AG08396 (cell line): ENCODE measurements at places on chromosomes 16 and 17.
A peak's percentile ranks its signal among the peaks of the same experiment; 100 is the strongest.

DNA sequence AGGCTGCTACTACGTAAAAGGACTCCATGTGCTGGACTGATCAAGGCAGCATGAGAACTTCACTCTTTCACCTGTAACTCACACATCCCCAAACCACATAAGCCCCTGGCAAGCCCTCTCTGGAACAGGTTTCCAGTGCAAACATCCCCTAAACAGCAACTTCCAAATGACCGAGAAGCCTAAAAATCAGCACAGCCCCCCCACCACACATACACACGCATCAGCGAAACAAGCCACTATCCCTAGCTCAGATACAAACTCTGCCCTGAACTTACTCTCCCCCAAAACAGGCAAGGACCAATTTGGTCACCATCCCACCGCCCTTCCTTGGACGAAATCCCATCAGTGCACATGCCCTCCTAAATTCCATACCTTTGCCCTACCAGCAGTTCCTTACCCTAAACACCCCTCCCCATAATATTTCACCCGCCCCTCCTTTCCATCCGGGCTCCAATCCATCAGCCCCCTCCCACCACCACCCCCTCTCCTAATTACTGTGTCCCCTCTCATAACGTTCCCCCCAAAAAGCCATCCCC is 735 bp downstream of the LSM12 start:
- DNase-seq: no peak

- DNase-seq: peak; percentile 22
Measured at GRCh38 chr16:69286941-69287713, 24.0 kb upstream of the VPS4A start.

GRCh38 chr17:74853669-74854068 is 6.0 kb downstream of the GRIN2C start:
- DNase-seq: no peak

DNA sequence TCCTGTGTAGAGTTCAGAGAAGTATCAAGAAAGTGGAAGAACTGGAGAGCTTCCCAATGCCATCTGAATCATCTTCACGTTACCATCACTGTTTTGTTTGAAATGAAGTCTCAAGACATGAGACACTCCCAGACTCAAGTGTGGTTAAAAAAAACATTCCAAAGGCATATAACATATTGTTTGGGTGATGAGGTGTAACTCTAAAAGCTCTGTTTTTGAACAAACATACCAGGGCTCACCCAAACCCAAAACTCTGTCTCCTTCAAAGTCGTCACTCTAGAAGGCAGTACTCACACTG is 6.3 kb upstream of the ZCCHC14 start:
- peak; percentile 62 for DNase-seq

DNA sequence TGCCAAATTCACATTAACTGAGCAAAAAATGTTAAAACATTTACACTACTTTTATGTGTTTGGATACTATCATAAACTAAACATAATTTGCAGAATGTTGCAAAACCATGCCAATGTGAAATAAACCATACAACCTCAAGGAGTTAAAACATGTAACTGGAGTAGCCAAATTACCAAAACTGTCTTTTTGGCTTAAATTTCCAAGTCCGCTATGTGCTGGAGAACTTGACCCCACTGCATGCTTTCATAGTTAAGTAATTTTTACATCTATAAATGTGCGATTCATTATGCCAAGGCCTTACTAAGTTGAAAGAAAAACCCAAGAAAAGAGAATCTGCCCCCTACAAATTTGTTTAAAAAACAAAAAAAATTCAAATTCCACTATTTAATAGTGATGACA is 28.2 kb downstream of the BRD7 start:
- DNase-seq: no peak

DNA sequence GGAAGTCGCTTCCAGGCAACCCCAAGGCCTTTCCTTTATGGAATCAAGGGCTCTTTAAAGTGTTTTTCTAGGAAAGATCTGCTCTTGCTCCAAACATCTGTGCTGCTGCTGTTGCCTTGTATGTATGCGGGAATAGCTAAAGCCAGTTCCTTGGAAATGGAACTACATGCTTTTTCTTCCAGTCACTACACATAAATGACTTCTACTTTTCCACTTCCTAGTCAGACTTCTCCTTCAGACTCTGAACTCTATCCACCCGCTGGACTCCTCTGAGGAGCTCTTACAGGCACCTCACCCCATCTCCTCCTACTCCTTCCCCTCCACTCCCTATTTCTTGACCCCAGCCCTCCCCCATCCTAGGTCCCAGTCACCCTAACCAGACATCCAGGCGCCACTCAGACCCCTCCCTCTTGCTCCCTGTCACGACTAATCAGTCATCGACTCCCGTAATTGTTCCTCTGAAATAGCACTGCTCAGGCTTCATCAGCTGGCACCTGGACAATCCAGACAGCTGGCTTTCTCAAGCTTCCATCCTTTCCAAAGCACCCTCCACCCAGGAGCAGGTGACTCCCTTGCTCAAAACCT is 15.0 kb upstream of the PEMT start:
- DNase-seq: no peak

DNA sequence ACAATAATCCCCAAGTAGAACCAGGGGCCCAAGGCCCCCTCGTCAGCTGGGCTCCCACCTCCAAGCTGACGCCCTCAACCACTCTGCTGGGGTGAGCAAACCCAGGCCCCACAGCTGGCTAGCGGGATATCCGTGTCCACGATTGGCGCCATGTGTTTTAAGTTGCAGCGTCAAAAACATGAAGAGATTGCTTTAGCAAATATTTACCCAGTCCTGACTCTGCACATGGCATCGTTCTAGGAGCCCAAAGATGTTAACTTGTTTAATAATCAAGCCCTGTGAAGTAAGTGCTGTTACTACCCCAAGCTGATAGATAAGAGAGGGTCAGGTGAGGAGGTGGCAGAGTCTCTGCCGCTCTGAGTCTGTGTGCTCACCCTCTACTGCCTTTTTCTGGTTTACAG is 344 bp upstream of the SEPTIN12 start:
- no peak for DNase-seq

- no peak for DNase-seq
Measured at GRCh38 chr17:27600471-27600870, 30.5 kb upstream of the LGALS9 start.

DNA sequence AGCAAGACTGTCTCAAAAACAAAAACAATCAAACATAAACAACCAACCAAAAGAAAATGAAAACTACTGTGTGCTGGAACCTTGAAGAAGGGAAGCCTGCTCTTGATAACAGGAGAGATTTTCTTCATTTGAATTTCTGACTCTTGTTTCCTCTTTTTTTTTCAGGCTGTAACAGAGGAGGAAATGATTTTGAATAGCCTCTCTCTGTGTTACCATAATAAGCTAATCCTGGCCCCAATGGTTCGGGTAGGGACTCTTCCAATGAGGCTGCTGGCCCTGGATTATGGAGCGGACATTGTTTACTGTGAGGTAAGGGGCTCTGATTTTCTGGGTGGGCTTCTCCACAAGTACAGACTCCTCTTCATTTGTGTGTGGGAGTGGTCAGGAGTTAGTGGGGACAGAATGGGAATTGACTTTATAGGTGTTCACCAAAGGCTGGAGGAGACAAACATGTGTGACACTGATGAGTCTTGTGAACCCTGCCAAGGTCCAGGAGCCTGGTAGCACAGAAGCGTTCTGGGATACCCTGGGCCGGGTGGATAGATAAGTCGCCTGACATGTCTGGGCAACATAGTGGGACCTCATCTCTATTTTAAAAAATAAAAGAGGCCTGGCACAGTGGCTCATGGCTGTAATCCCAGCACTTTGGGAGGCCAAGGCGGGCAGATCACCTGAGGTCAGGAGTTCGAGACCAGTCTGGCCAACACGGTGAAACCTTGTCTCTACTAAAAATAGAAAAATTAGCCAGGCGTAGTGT is 14.9 kb downstream of the DUS2 start:
- DNase-seq: no peak

GRCh38 chr17:35708149-35708548 is 23.3 kb upstream of the RASL10B start:
- DNase-seq: no peak

- no peak for DNase-seq
Measured at GRCh38 chr16:11404603-11405002, 59.3 kb downstream of the RMI2 start.

GRCh38 chr16:57534881-57535658 is 1.3 kb downstream of the CCDC102A start:
- DNase-seq: peak; percentile 21

DNA sequence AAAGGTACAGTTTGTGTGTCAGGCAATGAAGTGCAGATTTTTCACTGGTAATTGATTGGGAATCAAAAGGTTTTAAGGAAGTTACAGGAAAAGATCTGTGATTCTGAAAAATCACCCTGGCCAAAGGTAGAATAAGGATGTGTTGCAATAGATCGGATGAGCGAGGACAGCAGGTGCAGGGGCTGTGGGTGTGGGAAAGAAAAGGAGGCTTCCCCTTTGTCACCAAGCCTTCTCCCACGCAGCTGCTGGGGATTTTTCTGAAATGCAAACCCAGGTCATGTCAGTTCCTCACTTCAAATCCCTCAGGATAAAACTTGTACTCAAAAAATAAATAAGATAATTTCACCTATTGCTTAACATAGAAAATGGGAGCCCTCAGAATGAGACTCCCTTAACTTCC is 47.9 kb upstream of the ARHGAP17 start:
- DNase-seq: no peak

GRCh38 chr16:7313170-7313569 is 19.5 kb upstream of the RBFOX1 start:
- no peak for DNase-seq

DNA sequence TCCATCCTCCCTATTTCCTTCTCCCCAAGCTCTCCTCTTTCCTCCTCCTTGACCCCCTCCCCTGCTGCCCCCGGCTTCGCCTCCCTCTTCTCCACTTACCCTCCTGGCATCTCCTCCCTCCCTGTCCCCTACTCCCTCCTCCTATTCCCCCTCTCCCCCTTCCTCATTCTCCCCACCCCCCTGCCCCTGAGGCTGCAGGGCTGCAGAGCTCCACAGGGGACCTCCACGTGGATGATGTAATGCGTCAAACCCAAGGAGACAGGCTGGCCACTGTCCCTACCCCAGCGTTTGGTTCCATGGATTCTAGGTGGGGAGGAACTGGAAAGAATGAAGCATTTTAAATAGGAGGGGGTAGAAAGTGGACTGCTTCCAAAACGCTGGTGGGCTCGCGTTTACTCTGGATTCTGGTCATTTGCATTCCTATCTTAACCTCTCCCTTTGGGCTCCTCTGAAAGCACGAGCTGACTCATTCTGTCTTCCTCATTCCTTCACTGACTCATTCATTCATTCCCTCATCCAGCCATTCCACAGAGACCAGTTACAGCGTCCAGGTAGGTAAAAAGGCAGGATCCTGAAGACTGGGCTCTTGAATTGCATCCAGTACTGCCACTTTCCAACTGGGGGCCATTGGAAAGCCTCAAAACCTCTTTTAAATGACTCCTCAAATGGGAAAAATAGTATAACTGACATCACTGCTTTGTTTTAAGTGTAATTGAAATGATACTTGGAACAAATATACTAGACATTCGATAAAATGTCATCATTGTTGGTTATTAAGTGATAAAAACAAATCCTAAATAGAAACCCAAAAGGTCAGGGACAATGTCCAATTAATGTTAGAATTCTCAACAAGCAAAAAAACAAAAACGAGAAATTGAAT is 943 bp upstream of the COTL1 start:
- DNase-seq: peak; percentile 82

GRCh38 chr16:51008607-51009006 is 142.5 kb downstream of the SALL1 start:
- DNase-seq: no peak

- no peak for DNase-seq
Measured at GRCh38 chr16:13733561-13733960, 186.4 kb upstream of the ERCC4 start.

- DNase-seq: peak; percentile 92
Measured at GRCh38 chr17:76515274-76515949, 14.2 kb upstream of the RHBDF2 start.

DNA sequence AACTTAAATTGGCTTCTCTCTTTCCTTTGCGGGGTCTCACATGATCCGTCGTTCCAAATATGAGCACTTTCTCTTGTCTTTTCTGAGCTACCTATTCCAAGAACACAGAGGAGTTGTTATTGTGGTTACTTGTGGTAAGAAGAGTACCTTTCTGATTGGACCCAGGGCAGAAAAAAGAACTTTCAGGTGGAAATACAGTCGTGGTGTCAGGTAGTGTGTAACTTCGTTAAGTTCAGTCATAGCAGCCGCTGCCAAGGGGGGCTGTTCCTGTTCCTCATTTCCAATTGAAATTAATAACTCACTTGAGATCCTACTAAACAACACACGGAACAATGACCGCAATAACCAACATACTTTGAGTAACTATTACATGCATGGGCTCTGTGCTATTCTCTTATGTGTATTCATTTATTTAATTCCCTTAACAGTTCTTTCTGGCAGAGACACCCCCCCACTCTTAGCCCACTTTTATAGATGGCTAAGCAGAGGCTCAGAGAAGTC is 681.7 kb downstream of the MAF start:
- DNase-seq: no peak

DNA sequence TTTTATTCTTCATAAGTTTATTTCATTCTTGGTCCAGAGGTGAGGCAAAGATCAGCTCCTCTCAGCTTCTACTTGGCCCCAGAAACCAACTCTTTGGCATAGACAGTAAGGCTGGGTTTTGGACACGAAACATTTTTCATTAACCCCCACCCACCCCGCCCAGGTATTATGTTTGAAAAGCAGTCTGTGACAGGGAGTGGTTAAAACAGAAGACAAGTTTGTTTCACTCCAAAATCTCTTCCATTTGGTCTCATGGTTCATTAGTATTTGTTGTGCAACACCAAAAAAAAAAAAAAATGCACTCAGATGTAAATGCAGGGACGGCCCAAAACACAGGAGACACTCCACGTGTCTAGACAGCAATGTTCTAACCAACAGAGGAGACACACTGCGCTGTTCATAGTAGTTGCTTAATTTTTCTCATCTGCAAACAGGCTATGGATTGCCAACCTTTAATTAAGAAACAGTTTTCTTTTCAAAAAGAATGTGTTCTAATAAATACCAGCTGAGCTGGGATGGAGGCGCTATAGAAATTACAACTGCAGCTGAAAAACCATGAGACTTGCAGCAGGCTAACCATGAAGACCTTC is 39.8 kb upstream of the MMP2 start:
- no peak for DNase-seq

GRCh38 chr16:24834459-24835335 is 11.1 kb upstream of the SLC5A11 start:
- DNase-seq: peak; percentile 60

GRCh38 chr16:4918781-4919251 is 18.1 kb downstream of the PPL start:
- DNase-seq: no peak

DNA sequence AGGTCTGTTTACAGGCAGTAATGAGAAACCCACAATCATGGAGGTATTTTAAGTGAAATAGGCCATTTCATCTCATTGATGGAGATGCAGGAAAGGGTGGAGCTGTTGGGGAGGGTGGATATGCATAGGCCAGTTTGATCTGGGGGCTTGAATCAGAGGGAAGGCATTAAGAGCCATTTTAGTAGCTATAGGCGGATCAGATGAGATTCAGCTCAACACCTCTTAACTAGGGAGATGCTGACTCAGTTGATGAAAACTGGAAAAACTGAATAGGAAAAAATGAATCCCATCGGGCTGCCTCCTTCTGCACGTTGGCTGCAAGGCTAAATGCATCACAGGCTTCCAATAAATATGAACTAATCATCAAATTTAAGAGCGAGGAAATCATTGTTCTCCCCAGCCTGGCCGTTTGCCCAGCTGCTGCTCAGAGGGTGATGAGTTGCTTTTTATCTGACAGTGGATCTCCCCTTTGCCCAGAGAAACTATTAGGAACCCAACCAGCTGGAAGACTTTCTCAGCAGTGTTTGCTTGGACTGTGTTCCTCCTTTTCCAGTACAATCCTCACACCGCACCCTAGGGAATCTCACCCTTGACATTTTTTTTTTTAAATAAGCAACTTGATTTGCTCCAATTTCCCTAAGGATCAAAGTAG is 149.6 kb downstream of the SOX9 start:
- DNase-seq: no peak

GRCh38 chr17:51472670-51473205 is 212.4 kb downstream of the UTP18 start:
- DNase-seq: no peak
